ENCODE measurements at places on chromosomes 11 and 22.

DNA sequence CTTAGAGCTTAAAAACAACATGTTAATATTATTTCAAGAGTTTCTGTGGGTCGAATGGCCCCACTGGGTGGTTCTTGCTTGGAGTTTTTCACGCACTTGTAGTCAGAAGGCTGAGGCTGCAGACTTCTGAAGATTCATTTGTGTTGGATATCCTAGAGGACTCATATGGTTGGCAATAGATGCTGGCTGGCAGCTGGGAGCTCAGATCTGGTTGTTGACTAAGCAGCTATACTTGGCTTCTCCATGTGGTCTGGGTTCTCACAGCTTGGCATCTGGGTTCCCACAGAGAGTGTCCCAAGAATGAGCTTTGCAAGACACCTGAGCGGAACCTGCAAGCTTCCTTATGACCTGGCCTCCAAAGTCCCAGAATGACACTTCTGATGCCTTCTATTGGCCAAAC is 163.9 kb upstream of the ZC3H12C start:
- no peak for DNase-seq

DNA sequence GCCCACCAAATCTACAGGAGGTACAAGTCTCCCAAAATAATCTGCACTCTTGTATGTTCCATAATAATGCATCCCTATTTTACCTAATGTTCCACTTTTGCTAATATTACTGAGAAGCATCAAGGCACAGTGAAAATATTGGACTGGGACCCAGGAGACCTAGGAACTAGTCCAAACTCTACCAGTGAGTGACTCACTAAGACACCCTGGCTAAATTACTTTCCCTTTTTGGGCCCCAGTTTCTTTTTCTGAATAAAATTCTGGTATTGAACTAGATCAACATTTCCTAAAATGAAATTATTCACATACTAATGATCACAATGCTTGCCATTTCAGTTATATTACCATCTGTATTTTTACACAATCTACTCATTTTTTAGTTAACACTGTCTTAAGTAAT is 19.6 kb downstream of the THAP12 start:
- no peak for DNase-seq

- no peak for DNase-seq
These were observed 3.9 kb downstream of the CWF19L2 start for GRCh38 chr11:107453594-107454286.

DNA sequence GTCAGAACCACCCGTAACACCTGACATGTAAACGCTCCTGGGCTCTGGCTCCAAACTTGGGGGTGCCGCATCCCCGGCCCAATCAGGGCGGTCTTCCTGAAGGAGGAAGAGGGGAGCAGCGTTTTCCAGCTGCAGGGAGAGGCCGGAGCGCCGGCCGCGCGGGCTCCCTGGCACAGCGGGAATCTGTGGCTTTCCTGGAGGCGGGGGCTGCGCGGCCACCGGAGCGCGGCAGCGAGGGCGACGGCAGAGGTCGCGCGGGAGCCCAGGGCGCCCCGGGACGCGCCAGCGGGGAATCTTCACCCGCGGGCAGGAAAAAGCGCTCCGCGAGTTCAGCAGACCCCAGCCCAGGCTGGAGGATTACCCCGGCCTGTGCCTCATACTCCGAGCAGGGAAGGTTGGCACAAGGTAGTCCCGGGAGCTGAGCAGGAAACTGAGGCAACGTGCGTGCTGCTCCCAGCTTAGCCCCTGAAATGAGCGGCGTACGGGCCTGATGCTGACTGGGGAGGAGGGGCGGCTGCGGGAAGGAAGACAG is 600 bp upstream of the ESAM start:
- no peak for DNase-seq

DNA sequence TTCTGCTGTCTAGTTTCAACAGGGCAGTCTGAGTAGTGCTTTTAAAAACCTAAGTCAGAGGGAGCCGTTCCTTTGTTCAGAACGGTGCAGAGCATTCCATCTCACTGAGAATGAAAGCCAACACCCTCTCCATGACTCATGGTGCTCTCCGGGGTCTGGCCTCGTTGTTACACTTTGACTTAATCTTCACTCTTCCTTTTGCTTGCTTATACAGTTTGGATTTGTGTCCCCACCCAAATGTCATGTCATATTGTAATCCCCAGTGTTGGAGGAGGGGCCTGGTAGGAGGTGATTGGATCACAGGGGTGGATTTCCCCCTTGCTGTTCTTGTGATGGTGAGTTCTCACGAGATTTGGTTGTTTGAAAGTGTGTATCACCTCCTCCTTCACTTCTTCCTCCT is 292.2 kb downstream of the ST3GAL4 start:
- DNase-seq: no peak

GRCh38 chr11:89489930-89490329 is 1.2 kb downstream of the NOX4 start:
- DNase-seq: no peak

- DNase-seq: no peak
These were observed 238.0 kb downstream of the METTL15 start for GRCh38 chr11:28346209-28346608.

GRCh38 chr22:37337204-37337943 is 55.1 kb downstream of the CYTH4 start:
- no peak for DNase-seq

GRCh38 chr22:34841911-34842310 is 224.0 kb upstream of the ISX start:
- DNase-seq: no peak

- no peak for DNase-seq
These were observed 6.5 kb downstream of the TMEM258 start for GRCh38 chr11:61785837-61786402.

DNA sequence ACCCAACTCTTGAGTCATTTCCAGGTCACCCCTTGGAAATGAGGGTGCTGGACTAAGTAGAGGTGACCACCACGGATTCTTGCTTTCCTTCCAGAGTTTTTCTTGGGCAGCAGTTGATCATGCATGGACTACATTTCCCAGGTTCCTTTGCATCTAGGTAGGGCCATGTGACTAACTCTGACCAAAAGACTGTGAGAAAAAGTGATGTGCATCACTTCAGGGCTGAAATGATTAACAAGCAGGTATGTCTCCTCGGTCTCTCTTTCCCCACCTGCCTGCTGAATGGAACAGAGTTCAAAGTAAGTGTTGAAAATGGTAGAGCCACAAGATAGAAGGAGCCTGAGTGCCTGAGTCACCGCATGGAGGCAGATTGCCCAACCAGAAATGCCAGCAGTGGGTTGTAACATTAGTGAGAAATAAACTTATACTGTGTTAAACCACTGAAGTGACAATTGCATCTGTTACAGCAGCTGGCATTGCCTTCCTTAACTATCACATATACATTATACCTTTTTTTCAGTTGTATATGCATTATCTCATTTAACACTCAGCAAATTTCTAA is 113.5 kb downstream of the MN1 start:
- DNase-seq: no peak

GRCh38 chr11:128005562-128005961 is 581.8 kb downstream of the ETS1 start:
- no peak for DNase-seq

DNA sequence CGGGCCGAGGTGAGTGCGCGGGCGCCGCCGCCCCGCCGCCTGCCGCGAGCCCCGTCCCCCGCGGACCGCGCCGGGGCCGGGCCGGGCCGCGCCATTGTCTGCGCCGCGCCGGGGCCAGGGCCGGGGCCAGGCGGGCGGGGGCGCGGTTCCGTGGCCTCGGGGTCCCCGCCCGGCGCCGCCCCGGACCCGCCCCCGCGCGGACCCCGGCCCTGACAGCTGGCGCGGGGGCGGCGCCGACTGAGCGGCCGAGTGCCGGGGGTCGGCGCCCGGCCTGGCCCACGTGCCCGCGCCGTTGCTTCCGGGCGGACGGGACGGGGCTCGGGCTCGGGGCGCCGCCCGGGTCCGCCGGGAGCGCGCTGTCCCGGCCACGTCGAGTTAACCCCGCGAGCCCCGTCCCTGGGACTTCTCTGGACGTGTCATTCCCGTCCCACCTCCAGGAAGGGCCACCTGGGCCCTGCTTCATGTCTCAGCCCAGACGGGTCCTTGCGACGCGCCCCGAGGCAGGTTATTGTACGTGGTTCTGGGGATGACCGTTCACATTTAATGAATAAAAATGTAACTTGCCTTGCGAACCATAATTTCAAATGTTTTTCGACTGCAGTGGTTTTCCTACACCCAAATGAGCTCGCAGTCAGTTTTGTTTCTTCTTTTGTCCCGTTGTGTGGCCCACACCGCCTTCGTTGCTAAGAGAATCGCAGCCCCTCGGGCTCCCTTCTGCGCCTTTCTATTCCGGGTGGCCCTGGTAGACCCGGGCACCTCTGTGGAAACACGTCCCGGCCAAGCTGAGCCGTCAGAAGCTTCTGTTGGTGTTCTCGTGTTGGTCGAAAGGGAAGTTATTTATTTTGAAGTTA is 562 bp downstream of the ZBED4 start:
- no peak for DNase-seq

DNA sequence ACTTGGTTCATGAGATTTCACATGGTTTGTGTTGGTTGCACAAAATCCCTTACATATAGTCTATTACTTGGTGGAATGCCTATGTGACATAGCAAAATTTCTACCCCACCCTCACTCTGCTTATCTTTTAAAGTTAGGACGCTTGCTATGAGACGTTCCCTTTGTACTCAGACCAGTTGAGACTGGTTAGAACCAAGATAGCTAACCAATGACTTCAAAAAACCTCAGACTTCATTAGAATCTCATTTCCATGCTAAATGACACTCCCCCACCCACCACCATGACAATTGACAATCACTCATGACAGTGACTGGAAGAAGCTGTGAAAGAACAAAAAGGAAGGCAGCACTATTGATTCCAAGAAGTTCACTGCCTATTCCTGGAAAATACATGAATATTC is 313.6 kb downstream of the ETS1 start:
- DNase-seq: no peak

DNA sequence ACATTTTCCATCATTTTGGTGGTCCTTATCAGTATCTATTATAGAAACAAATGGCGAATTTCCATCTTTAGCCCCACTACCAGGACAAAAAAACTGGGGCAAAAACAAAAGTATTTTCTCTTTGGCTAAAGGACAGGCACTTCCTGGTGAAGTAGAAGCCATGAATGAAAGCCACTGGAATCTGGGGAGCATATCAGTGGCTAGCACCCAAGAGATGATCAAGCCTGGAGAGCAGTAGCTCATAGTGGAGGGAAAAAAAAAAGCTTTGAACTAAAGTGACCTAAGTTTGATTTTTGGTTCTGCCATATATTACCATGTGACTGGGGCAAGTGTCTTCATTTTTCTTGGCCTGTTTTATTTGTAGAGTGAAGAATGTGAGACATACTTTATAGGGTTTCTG is 272.3 kb downstream of the GUCY1A2 start:
- DNase-seq: no peak

DNA sequence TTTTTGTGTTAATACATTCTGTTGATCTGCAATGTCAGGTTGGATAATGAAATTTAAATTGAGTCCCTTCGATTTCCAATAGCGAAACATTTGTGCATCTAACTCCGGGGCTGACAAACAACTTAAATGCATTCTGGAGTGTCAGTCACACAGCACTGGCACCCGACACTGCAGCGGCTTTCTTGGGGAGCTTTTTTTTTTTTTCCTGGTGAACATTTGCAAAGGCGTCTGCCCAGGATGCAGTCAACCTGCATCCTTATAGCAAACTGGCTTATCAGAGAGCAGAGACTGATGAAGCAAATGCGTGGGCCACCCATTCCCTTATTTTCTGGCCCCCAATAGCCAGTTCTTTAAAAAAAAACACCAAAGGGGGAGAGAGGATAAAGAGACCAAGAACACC is 1167.7 kb downstream of the LRRC4C start:
- DNase-seq: no peak

GRCh38 chr11:134485316-134485715 is 73.3 kb upstream of the B3GAT1 start:
- DNase-seq: no peak

DNA sequence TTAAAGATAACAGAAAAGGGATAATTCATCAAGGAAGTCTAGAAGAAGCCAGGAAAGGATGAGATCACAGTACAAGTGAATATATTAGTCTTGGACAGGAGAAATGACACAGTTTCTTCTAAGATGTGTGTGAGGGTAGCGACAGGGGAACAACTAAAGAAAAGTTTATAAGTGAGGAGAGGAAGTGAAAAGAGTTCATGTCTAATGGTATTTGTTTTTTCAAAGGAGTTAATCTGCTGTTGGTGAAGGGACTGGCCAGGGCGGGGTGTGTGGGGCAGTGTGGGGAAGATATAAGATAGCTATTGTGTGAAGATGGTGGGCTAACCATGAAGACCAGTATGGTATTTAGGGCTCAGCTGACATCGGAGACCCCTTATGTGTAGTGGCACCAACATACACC is 7.6 kb upstream of the PPFIBP2 start:
- DNase-seq: no peak

- no peak for DNase-seq
These were observed 26.2 kb downstream of the OR10A6 start for GRCh38 chr11:7904917-7905316.

DNA sequence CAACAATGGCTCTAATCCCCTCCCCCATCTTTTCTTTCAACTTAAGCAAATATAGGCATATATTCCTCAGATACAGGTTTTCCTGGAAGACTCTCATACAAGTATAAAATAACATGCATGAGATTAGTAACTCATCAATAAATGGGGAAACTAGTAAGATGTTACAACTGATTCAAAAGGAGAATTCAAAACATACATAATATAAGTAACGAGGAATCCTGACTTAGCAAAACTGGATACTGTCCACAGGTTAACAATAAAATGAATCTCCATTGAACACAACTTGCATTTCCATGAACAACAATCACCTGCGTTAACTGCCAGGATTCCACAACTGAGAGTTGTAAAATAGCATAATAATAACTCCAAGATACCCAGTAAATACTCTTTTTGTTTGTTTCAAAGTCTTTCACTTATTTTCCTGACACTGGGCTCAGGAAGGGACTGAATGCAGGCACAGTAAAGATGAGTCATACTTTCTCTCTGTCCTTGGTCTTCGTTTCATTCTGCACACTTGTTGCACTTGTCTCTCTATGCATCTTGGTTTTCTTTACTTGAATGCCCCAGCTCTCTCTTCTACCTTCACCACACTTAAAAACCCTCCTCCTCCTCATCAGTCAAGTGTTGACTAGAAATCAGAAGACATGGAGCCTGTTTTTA is 8.1 kb downstream of the APIP start:
- no peak for DNase-seq

GRCh38 chr11:113467545-113467944 is 7.7 kb downstream of the DRD2 start:
- DNase-seq: no peak

GRCh38 chr22:27212102-27212501 is 554.7 kb downstream of the MIAT start:
- DNase-seq: no peak

GRCh38 chr11:67118181-67118766 is 789 bp upstream of the KDM2A start:
- peak; percentile 48 for DNase-seq

DNA sequence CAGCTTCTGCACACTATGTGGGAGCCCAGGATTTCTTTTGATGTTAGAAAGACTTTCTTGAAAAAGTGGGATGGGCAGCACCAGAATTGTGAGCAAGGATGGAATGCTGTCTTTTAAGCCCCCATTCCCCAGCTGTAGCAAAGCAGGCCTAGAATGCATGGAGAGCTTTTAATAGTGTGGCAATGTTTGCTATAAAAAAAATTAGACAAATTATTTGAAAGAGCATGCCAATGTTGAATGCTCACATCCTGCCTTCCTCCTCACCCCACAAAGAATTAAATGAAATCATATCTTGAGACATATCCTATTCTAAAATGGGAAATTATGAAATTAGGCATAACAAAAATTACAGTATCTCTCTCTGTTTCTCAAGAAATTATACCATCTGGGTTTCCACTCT is 154.7 kb downstream of the C11orf91 start:
- DNase-seq: no peak
